ENCODE measurements at places on chromosomes 5 and 9.

DNA sequence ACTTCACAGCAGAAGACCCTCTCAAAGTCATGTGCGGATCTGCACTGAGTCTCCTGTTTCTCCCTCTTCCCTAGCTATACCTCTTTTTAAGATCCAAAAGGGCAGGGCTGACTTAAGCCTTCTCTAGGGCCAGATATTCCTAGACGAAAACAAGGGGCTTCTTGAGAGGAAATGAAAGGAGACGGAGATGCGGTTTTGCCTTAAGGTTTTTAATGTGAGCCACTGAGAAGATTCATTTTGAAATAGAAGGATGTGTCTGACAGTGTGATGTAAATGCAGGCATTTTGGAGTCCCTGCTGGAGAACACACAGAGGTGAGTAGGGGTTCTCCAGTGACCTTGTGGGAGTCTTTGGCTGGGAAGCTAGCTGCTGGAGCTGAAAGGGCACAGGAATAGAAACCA is 15.6 kb upstream of the IL12B start:
- DNase-seq = peak; percentile 26

GRCh38 chr9:126587187-126588185 is 26.2 kb upstream of the LMX1B start:
- DNase-seq = no peak

DNA sequence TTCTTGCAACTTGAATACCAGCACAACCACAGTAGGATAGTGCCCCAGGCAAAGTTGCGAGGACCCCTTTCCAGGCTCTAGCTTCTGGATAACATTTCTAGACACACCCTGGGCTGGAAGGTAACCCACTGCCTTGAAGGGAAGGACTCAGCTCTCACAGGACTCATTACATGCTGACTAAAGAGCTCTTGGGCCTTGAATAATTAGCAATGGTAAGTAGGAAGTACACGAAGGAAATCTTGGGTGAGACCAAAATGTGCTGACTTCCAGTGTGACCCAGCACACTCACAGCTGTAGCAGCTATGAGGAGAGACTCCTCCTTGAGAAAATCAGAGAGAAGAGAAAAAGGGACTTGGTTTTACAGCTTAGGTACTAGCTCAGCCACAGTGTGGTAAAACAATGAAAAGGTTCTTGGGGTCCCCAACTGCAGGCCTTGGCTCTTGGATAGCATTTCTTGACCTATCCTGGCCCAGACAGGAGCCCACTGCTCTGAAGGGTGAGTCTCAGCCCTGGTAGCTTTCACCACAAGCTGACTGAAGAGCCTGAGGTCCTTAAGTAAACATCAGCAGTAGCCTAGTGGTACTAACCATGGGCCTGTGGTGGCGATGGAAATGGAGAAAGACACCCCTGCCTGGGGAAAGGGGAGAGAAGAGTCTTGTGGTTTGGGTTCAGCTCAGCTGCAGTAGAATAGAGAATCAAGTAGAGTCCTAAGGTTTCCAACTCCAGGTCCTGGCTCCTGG is 621.7 kb downstream of the SEMA5A start:
- DNase-seq = no peak

DNA sequence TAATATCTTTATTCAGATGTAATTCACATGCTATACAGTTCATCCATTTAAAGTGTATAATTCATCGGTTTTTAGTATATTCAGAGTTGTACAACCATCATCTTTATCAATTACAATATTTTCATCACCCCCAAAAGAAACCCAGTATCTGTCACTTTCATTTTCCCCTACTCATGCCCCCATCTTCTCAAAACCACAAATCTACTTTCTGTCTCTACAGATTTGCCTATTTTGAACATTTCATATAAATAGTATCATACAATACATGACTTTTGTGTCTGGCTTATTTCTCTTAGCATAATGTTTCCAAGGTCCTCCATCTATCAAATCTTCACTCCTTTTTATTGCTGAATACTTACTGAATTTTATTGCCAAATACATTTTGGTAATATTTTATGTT is 305.1 kb upstream of the SGCD start:
- no peak for DNase-seq

DNA sequence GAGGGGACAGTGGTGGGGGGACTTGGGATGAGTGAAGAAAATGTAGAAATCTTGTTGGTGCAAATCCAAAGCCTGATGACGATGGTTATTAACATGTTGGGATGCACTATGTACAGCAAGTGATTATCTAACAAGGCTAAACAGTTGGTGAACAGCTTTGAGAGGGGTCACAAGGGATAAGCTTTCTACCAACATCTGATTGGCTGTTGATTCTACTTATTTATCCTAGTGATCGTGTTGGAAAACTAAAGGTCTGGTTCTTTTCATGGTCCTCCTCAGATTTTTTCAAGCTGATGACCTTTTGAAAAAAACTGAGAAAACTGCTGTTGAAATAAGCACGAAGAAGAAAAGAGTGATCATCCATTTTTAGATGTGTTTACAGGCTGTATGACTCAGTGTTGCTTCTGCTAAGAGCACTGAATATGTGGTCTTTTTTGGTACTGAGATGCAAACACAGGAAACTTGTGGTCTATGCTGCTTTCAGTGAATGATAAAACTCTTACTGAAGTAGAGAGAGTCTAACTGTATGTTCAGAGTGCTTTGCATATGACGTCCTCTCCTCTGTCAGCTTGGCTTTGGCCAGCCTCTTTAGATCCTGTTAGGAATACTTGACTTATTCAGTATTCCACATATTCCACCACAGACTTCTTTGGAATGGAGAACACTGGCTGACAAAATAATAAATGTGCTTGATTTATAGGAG is 174.8 kb downstream of the SLF1 start:
- DNase-seq = no peak
